ENCODE measurements at places on chromosomes 3 and 15. TPM values are rescaled to one million over a fixed set of nuclear protein-coding genes. Genes with fewer than 3 reads are reported as not detected.

DNA sequence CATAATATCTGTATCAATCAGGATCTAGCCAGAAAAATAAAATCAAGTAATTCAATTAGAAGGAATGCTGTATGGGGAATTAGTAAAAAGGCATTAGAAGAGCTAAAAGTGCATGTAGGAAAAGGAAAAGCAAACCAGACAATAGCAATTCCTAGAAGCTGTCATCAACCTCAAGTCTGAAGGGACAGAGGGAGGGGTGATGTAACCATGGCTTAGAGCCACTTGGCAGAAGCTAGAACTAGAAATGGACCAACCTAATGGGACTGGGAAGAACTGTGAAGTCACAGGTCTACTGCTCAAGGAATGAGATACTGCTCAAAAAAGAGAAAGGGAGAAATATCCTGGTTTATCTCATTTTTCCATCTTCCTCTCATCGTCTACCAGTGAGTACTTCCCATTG is 590.7 kb upstream of the SGO1 start:
- no peak for DNase-seq

The DNAJB8 gene
- not detected for polyA plus RNA-seq

The IFRD2 gene
- 37.0 TPM for polyA plus RNA-seq

The C3orf20 gene
- 0.32 TPM for polyA plus RNA-seq

- no peak for DNase-seq
These were observed 35.3 kb downstream of the KLHL25 start for GRCh38 chr15:85759376-85759775.

The ZNF385D gene
- polyA plus RNA-seq = 17.4 TPM

DNA sequence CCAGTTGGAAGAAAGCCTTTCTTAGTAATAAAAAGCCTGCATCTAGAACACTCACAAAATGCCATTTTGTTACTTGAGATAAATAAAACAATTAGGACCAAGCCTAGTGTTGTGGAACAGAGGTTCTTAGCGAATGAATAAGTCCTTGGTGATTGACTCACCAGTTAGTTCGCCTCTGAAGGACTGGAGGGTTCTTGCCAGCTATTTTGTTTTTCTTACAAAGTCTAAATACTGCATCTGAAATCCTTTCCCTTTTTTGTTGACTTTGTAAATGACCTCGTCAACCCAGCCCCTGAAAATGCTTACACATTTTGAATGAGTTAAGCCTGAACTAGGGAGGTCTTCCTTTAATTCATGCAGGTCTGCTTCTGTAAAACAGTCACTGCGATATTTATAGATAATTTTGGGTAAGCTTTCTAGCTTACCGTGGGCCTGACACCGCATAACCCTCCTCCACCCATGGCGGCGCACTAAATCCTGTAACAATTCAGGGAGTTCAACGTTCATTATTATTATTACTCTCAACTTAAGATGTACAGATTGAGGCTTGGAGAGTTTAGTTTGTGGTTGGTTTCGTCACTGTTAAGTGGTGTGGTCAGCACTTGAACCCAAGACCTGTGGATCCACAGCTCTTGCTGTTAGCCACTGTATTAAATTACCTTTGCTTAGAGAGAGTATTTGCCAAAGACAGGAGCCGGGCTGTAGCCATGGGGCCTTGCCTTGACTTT is 45.0 kb upstream of the SACM1L start:
- peak; percentile 41 for DNase-seq

The CHDH gene
- 8.8 TPM for polyA plus RNA-seq

The CFAP92 gene
- 1.7 TPM for polyA plus RNA-seq

DNA sequence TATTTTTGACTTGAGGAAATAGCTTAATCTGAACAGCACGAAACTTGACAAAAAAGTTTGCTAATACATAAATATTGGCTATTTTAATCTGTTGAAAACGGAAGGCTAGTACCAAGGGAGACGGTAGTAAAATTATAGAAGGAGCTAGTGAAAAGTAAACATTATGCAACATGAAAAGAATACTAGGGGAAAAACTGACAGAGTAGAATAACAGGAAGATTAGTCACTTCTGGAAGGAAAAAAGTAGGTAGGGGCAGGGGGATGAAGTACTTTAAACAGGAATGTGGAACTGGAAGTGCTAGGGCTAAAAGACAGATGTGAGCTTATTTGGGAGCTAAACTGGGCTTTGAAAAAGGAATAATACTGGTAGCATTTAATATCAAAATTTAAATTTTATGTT is 60.1 kb downstream of the MBNL1 start:
- DNase-seq = no peak

DNA sequence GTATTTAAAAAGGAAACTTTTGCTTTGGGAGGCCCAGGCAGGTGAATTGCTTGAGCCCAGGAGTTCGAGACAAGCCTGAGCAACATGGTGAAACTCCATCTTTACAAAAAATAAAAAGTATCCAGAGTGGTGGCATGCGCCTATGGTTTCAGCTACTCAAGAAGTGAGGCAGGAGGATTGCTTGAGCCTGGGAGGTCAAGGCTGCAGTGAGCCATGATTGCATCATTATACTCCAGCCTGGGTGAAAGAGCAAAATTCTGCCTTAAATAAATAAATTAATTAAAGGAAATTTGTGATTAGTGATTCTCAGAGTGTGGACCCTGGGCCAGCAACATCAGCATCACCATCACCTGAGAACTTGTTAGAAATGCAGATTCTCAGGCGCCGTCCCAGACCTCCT is 9.9 kb upstream of the COMMD4 start:
- DNase-seq = no peak

The SYNPR gene
- polyA plus RNA-seq = not detected

DNA sequence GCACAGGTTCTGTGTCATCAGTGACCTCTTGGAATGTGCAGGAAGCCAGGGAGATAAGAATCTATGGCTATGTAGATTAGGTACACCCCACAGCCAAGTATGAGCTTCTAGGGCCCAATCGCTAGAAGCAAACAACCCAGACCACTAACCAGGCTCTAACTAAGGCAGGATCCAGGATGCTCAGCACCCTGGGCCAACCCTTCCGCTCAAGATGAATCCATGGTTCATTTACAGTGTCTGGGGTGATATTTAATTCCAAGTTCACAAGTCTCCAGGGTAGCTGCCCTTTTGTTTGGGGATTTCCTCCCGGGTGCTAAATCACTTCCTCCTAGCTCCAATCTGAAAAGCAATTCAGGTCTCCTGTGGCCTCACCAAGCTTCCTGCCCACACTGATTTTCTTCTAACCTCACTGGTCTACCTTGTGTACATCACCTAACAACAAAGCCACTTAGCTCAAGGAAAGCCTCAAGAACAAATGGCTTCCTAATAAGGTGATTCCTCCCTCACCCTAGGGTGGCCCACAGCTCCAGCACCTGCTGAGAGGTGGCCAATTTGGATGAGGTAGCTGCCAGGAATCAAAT is 2.4 kb downstream of the EHD4 start:
- no peak for DNase-seq

The SLC24A5 gene
- 2.0 TPM for polyA plus RNA-seq

DNA sequence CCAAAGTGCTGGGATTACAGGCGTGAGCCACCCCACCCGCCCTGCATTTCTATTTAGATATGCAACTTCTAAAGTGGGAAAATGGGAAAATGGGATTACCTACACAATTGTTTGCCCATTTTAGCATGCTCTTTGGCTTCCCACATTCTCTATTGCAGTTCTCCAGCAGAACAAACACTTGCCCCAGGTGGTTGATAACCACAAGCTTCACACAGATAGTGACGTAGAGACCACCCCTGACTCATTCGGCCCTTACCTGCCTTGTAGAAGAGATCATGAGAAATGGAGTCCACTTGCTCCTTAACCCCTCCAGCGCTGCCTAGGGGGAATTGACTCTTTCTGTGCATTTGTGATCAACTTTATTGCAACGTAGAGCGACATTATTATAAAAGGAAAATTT is 83.2 kb upstream of the RAP2B start:
- no peak for DNase-seq

- peak; percentile 28 for DNase-seq
These were observed 995 bp downstream of the CHST14 start for GRCh38 chr15:40471808-40472150.

- DNase-seq = no peak
These were observed 96.6 kb upstream of the CLSTN2 start for GRCh38 chr3:139838269-139838957.

GRCh38 chr3:120101624-120102023 is 7.4 kb upstream of the GSK3B start:
- DNase-seq = no peak

DNA sequence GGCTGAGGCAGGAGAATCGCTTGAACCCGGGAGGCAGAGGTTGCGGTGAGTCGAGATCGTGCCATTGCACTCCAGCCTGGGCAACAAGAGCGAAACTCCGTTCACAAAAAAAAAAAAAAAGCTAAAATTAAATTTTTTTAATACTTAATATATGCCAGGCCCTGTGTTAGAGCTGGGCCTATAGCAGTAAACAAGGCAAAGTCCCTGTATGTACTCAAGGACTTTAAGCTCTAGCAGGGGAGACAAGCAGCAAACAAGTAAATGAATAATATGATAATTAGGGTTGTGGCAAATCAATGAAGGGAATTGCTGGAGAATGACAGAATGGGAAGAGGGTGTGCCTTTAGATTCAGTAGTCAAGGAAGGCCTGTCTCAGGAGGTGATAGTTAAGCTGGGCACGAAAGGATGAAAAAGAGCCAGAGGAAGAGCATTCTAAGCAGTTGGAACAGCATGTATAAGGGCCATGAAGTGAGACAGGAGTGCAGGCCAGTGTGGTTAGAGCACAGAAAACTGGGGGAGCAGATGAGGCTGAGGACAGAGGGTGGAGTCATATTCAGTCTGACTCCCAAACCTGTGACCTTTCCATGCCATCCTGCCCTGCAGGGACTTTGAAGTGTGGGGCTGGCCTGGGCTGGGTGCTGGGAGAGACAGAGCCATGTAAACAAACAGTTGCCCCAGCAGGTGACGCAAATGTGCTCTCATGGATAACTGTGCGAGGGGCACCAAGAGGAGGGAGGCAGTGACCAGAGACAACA is 6.6 kb upstream of the RAF1 start:
- no peak for DNase-seq

The CAPN3 gene
- 37.5 TPM for polyA plus RNA-seq

The UBR1 gene
- 29.4 TPM for polyA plus RNA-seq

The TNK2 gene
- polyA plus RNA-seq = 33.8 TPM

The CTDSPL gene
- 102 TPM for polyA plus RNA-seq

GRCh38 chr3:120445654-120446053 is 5.1 kb downstream of the FSTL1 start:
- DNase-seq = no peak

The XCR1 gene
- polyA plus RNA-seq = 0.15 TPM

DNA sequence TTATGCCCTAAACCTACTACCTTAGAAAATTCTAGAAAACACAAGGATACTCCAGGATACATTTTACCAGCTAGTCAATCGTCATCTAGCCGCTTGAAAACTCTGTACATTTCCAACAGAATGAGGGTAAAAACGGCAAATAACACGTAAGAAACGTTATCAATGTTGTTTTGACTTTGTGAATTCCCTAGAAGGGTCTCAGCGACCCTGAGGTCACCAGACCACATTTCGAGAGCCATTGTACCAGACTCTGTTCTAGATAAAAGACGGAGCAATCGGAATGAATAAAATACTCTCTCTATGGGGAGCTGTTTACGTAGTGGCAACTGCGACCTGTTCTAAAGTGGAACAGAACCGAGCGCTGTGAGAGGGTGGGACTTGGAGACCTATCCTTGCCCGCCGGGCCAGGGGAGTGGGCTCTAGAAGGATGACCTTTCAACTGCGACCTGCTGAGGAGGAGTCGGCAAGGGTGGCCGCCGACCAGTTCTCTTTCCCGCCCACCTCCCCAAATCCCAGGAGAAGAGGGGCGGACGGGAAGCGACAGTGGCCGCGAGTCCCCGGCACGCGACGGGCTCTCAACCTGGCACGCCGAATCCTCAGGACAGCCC is 778 bp upstream of the AP4E1 start:
- peak; percentile 25 for DNase-seq

The CSPG5 gene
- polyA plus RNA-seq = 1.2 TPM

DNA sequence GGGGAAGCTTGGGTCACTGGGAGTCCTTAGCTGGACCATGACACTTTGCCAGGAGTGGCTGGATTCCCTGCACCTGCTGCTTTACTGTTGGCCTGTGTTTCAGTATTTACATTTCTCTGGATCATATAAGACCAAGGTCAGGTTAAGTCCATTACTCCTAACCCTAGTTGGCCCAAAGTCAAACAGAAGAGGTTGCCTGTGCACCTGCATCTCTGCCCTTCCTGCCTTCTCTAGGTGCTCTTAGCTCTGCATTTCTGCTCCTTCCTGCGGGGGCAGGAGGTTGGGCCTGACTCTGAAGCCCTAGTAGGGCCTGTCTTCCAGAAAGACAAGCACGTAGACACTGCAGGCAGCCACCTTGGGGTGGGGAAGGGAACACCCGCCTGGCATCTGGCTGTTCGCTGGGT is 124.3 kb downstream of the RPLP1 start:
- no peak for DNase-seq

GRCh38 chr3:40690749-40691451 is 166.1 kb downstream of the ZNF621 start:
- DNase-seq = no peak

DNA sequence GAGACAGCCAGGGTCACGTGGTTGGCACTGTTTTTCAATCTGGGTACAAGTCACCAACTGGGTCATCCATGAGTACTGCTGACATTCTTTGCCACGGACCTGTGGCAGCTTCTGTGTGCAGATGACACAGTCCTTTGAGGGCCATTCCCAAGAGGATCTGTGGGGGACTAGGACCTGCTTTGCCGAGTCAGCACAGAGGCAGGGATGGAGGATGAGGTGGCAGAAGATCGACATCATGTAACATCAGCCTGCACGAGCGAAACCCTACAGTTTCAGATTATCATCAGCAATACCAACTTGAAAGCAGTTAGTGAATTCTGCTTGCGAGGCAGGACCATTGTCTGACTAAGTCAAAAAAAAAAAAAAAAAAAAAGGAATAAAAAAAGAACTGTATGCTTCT is 227.7 kb downstream of the FOXP1 start:
- DNase-seq = no peak

Measured in left kidney (tissue), 8 donors.